ENCODE measurements at places on chromosomes 12 and 14.
A peak's percentile ranks its signal among the peaks of the same experiment; 100 is the strongest.

- no peak for DNase-seq
Observed at GRCh38 chr14:60756847-60757246, 22.3 kb downstream of the MNAT1 start.

- no peak for DNase-seq
Observed at GRCh38 chr12:77571127-77571526, 259.6 kb upstream of the NAV3 start.

GRCh38 chr14:63644741-63645140 lies 3.1 kb upstream of the WDR89 start:
- no peak for DNase-seq

DNA sequence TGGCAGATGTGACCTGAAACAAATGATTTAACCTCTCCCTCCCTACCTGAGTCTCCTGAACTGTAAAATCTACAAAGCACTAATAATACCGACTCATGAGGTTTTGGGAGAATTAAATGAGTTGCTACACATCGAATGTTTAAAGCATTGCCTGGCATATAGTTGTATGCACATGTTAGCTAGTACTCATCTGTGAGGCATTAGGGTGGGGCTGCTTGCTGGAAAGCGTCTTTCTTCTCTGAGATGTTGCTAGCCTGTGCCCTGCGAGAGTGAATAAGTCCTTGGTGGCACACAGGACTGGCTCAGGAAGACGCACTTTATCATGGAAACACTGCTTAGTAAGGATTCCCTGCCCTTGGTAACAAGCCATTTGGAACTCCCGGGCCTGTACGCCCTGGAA lies 6.1 kb downstream of the RAPGEF3 start:
- DNase-seq, result no peak

GRCh38 chr12:106760184-106760531 lies 14.3 kb upstream of the RIC8B start:
- no peak for DNase-seq

- DNase-seq, result no peak
Observed at GRCh38 chr12:40688085-40688725, 4.0 kb upstream of the CNTN1 start.

GRCh38 chr12:2759733-2760132 lies 35.0 kb upstream of the FKBP4 start:
- DNase-seq, result no peak

- DNase-seq, result no peak
Observed at GRCh38 chr12:68113644-68114043, 45.9 kb downstream of the IFNG start.

DNA sequence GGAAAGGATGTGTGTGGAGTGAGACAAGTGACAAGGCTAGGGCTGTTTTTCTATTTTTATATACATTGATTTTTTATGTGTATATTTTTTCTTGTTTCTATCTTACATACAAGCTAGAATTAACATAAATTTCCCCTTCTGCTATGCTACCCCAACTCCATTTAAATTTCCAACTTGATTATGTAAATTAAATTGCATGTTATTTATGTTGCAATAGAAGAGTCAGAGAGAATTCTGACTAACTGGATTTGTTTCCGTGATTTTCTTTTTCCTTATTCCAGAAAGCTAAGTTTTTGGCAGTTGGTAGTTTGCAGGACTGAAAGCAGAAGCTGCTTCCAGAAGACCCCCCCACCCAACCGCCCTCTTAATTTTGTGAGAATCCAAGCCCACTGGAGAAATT lies 8.9 kb upstream of the YBX3 start:
- DNase-seq, result no peak

- DNase-seq, result no peak
Observed at GRCh38 chr12:49779581-49779980, 38.2 kb downstream of the TMBIM6 start.

- peak; percentile 72 for DNase-seq
Observed at GRCh38 chr14:61585598-61586543, 109.4 kb upstream of the HIF1A start.

- peak; percentile 78 for DNase-seq
Observed at GRCh38 chr14:76998910-76999309, 29.6 kb downstream of the IRF2BPL start.

GRCh38 chr12:62250671-62251608 lies 9.3 kb upstream of the USP15 start:
- DNase-seq, result no peak

- no peak for DNase-seq
Observed at GRCh38 chr12:30019366-30020140, 235.8 kb upstream of the TMTC1 start.

GRCh38 chr14:63435204-63435603 lies 108.0 kb downstream of the PPP2R5E start:
- no peak for DNase-seq

GRCh38 chr12:75936515-75937440 lies 94.8 kb downstream of the PHLDA1 start:
- no peak for DNase-seq

DNA sequence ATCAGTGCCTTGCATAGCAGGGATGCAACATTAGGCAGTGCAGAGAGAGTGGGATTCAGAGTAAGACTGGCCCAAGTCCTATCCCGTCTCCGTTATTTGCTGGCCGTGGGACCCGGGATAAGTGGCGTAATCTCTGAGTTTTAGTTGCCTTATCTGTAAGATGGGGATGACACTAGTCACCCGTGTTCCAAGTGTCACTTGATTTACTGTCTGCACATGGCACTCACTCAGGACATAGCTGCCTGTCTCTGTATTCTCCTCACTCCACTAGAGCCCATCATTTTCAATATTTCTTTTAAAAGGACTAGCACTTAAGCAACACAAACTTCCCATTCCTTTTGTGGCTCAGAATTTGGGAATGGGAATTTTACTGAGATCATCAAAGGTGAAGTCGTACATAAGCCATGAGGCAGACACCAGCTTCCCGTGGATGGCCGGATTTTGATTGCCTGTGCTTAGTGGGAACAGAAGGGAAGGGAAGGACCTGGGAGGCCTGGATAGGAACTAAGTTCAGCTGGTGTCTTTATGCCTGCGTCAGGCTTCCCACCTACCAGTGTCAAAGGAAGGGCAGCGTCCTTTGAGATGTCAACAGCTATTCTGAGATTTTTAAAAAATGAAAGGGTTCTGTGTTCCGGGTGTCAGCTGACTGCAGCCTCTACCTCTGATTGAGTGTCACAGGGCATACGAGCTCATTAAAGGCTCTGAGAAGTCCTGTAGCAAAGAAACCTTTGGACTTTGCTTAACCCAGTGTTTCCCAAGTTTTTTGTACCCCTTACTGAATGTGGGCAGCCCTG lies 361.4 kb downstream of the CACNA1C start:
- no peak for DNase-seq

DNA sequence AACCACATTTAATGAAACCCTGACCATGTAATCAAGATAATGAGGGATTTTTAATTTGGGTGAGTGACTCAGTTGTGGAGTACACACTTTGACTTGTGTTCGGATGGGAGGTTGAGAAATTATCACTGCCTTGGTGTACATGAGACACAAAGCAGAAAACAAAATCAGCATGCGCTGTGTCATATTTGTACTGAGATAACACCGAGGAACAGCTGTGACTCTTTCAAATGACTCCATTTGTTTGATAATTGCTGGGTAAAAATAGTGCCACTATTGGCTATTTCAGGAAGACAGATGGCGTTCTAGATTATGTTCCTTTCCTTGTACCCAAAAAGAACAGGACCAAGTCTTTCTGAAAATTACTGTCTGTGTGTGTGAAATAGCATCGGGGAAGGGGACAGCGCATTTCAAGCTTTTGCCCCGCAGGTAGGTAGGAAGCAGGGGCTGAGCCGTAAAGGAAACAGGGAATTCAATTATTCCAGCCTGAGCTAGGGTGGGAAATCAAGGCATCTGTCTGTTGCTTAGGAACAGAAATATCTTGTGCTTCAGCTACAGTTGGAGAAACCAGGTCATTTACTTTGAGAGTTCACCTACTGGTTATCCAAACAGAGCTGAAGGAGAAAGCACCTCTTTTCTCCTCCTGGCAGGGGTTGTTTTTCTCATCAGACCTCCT lies 114.3 kb downstream of the SNAPC1 start:
- no peak for DNase-seq

- DNase-seq, result no peak
Observed at GRCh38 chr12:92186038-92186470, 40.4 kb upstream of the BTG1 start.

- DNase-seq, result peak; percentile 80
Observed at GRCh38 chr12:115227137-115227615, 543.2 kb upstream of the TBX3 start.

- no peak for DNase-seq
Observed at GRCh38 chr12:6966351-6966750, 4.1 kb downstream of the PHB2 start.

- no peak for DNase-seq
Observed at GRCh38 chr14:103220134-103220981, 97.1 kb downstream of the TNFAIP2 start.

- DNase-seq, result no peak
Observed at GRCh38 chr12:110262442-110263388, 18.3 kb upstream of the ATP2A2 start.

- peak; percentile 26 for DNase-seq
Observed at GRCh38 chr12:92539110-92539749, 163.6 kb upstream of the PLEKHG7 start.

- DNase-seq, result no peak
Observed at GRCh38 chr12:118318744-118319143, 54.0 kb downstream of the TAOK3 start.

GRCh38 chr14:67773844-67774377 lies 42.5 kb downstream of the ZFYVE26 start:
- DNase-seq, result no peak

- no peak for DNase-seq
Observed at GRCh38 chr12:99997806-99998205, 13.1 kb upstream of the ANKS1B start.

DNA sequence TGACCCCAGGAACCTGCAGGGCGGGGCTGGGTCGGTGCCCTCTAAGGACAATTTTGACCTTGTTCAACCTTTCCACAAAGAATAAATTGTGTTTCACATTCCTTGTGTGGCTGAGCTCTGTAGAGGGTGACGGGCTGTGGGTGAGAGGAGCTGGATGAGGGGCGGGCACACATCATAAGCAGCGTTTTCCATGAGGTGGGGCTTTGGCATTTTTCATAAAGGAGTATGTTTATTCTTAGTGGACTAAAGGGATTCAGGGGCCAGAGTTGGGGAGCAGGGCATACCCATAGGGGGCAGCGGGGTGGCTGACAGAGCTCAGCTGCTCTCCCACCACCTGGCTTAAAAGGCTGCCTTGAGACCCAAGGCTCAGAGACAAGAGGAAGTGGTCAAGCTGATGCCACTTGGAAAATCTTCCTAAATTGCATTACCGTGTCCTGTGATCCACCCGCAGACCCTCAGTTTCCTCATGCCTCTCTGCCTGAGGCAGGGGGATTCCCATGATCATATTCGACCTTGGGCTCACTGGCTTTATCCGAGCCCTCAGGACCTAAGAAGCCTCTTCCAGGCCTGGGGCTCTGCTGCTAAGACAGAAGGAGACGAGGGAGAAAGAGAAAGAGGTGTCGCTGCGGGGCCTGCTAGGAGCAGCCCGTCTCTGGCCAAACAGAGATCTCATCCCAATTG lies 11.4 kb downstream of the MMP14 start:
- peak; percentile 53 for DNase-seq

GRCh38 chr14:41718477-41719166 lies 111.9 kb downstream of the LRFN5 start:
- no peak for DNase-seq

DNA sequence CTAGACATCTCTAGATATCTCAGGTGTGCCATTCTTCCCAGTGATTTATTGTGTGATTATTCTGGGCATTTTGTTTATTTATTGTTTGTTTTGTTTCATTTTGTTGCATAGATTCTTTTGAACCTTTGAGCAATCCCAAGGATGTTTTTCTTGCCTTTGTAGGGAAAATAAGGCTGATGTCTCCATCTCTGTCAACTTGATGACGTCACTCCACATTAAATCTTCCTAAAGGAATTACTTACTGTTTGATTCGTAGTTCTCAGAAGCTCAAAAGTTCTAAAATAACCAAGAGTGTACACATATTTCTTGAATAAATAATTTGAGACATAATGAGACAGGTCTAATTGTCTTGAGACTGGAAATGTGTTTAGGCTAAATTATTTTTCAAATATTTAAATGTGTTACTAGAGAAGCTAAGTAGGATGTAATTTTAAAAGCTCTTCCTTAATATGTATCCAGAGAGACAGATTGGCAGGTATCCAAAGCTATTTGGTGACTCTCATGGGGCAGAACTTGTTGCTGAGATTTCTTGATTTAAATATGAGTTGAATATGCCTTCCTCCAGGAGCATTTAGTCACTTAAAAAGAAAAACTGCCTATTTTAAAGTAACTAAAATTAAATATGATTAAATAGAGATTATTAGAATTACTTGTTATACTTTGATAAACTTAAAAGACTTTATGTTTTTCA lies 128.7 kb downstream of the CNTN1 start:
- DNase-seq, result no peak

GRCh38 chr14:97369901-97370300 lies 572.7 kb downstream of the VRK1 start:
- no peak for DNase-seq

DNA sequence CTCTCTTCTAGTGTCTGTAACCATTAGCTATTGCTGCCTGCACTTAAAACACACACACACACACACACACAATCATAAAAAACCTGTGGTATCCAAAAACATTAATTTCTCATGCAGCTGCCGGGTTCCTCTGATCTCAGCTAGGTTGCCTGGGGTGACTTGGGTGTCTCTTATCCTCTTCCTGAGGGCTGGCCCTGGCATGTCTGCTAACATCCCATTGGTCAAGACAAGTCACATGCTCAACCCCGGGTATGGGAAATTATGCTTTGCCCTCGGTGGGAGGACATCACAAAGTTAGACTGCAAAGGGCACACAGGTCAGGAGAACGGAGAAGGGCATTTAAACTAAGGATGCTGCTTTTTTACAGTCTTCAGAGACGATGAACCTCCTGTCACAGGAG lies 55.7 kb downstream of the TRPV4 start:
- no peak for DNase-seq

GRCh38 chr12:21453312-21453852 lies 15.9 kb downstream of the PYROXD1 start:
- no peak for DNase-seq

DNA sequence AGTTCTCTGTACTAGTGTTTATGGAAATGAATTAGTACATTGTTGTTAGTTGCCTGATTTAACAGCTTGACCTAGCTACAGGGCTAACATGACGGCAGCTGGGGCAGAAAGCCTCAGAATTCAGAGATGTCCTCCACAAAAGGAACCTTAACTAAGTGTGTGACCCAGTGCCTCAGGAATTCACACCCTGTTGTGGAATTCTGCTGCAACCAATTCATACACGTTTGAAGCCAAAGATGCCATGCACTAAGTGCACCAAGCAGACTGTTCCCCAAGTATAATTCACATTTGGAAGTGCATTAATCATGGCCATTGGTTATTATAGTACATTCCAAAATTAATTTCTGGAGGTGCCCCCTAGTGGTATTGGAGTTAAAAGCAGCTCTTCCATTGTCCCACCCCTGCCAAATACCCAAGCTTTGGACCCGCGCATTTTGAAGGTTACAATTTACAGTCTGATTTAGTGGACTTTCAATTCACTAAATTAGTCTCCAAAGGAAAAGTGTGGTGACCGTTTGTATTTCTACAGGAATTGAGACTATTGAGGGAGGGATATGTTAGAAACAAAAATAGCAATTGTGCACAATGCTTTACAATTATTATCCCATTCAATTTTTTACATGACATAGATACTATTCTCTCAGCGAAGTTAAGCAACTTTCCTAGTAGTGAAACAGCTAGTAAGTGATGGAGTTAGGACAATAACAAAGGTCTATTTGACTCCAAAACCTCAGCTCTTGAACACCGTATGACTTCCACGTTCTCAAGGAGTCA lies 85.9 kb downstream of the PAX9 start:
- DNase-seq, result no peak

All from hepatocyte (in vitro differentiated cells).